ENCODE measurements at places on chromosomes 12 and 14.

GRCh38 chr14:80575763-80576162 lies 364.5 kb upstream of the DIO2 start:
- DNase-seq, result no peak

DNA sequence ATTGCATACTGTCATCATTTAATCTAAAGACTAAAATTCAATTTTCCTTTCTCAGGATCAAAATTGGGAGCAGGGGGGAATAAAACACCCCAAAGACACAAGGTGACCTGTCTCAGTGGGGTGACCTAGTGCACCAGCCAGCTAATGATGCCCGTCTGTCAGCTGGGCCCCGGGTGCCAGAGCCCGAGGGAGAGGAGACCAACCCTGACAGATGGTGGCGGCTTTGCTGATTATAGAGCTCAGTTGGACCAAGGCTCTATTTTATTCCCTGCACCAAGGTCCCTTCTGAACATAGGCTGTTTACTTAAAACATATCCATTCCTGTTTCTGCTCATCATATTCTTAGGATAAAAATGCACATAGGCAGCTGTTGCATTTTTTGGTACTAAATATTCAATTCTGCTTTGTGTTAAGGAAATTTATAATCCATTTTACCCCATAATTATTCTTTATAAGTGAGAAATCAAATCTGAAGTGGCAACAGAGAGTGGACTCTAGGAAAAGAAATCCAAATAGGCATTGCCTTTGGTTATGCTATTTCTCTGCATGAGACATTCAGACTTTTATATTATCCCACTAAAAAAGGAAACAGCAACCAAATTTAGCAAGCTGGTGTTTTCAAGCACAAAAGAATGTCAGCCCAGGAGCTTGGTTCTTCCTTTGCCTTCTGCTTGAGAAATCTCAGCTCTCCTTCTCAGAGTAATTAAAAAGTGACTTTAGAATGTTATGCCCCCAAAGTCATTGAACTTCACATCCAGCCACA lies 96.8 kb upstream of the IFNG-AS1 start:
- DNase-seq, result no peak

DNA sequence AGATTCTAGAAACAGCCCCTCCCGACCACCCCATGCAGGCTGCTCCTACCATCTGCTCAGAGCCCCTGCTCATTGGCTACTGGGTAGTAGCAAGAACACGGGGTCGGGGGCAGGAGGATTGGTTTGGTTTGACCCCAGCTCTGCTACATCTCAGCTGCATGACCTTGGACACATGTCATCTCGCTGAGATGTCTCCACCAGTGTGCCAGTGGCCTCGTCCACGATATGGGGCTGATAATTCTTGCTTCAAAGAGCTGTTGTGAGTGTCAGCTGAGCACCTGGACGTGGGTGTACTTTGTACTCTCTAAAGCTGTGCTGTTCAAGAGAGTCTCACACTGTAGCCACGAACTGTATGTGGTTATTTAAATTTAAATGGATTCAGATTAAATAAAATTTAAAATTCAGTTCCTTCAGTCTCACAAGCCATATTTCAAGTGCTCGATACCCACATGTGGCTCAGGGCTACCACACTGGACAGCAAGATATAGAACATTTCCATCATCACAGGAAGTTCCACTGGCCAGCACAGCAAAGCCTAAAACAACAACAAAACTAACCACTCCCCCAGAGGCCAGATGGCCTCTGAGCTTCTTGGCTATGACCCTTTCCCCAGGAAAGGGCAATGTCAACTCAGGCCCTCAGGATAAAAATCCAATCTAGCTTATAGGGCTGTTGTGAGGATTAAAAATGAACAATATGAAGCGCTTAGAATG lies 18.6 kb downstream of the LTBP2 start:
- DNase-seq, result no peak

GRCh38 chr14:62443796-62444195 lies 601.5 kb downstream of the KCNH5 start:
- DNase-seq, result peak; percentile 17

DNA sequence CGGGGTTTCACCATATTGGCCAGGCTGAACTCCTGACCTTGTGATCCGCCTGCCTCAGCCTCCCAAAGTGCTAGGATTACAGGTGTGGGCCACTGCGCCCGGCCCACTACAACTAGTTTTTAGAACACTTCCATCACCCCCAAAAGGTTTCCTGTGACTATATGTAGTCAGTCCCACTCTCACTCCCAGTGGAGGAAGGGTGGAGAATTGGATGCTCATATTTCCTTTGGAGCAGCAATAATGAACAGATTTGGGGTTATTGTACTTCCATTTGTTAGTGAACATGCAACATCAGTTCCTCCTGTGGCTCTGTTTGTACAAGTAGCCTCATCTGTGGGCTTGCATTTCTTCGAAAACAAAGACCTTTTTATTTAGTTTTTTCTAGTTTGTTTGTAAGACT lies 35.8 kb downstream of the RAP1B start:
- no peak for DNase-seq

DNA sequence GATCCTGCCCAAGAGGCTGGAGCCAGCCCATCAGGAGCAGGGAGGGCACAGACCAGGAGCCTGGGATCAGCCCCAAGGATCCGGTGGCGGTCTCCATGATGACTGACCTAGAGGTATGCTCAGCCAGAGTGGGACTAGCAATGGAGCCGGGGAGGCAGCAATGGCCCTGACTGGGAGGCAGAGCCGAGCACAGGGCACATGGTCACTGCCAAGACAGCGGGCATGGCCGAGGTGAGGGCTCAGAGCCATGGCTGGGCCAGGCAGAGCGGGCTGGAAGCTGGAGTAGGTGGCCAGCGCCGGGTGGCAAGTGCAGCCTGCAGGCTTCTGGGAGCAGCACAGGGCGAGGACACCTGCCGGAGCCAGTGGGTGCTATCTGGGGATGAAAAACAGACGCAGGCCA lies 259.3 kb downstream of the BCL11B start:
- DNase-seq, result no peak

- no peak for DNase-seq
Measured at GRCh38 chr14:37061697-37062096, 110.7 kb downstream of the SLC25A21 start.

- DNase-seq, result no peak
Measured at GRCh38 chr14:94483071-94483451, 7.1 kb upstream of the SERPINA9 start.

- no peak for DNase-seq
Measured at GRCh38 chr14:51394804-51395203, 154.8 kb downstream of the TMX1 start.

DNA sequence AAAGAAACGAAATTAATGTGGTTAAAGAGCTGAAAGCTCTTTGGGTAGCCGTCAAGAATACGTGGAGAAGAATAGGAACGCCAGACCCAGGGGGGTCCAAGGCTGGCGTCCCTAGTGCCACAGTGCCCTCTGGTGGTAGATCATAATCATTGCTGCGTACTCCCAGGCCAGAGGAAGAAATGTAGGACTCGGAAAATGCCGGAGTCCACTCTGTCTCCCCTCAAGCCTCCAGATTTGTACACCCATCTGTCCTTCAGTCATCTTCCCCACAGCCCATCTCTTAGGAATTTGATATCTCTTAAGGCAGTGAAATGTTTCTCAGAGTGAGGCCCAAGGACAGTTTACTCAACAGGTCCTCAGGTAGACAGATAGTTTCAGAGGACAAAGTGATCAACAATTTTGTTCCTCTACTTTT lies 25.4 kb upstream of the PLEKHG6 start:
- DNase-seq, result peak; percentile 75

- no peak for DNase-seq
Measured at GRCh38 chr14:102215576-102216250, 76.0 kb downstream of the WDR20 start.

- DNase-seq, result no peak
Measured at GRCh38 chr12:125999628-126000027, 934.4 kb downstream of the AACS start.

GRCh38 chr14:60933920-60934655 lies 46.8 kb downstream of the TRMT5 start:
- DNase-seq, result no peak

GRCh38 chr12:47744005-47744651 lies 14.6 kb downstream of the RAPGEF3 start:
- no peak for DNase-seq

DNA sequence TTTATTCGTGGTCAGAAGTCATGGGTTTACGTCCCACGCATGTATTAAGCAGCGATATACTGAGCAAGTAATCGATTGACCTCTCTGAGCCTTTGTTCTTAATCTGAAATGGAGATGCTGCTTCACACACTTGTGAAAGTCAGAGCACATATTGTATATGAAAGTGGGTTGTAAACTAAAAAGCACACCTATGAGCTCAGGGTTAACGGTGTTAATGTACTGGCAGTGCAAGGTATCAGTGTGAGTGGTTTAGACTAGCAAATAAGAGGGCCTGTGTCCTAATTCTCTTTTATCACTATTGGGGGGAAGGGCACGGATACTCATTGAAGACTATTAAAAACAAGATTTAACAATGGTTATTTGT lies 676 bp downstream of the MRPL42 start:
- DNase-seq, result no peak

GRCh38 chr12:31210541-31210940 lies 115.4 kb downstream of the SINHCAF start:
- no peak for DNase-seq

- no peak for DNase-seq
Measured at GRCh38 chr14:66426451-66426850, 59.7 kb upstream of the CCDC196 start.

DNA sequence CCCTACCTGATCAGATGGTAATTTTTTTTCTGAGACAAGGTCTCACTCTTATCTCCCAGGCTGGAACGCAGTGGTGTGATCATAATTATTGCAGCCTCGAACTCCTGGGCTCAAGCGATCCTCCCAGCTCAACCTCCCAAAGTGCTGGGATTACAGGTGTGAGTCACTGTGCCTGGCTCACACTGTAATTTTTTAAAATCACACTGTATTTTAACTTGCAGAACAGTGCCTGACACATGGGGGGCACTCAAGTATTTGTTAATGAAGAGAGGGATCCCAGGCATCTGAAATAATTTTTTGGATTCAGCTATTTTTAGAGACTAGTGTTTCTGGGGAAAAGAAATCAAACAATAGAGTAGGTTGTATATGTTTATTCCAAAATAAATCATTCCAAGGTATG lies 21.7 kb downstream of the LIMA1 start:
- no peak for DNase-seq

DNA sequence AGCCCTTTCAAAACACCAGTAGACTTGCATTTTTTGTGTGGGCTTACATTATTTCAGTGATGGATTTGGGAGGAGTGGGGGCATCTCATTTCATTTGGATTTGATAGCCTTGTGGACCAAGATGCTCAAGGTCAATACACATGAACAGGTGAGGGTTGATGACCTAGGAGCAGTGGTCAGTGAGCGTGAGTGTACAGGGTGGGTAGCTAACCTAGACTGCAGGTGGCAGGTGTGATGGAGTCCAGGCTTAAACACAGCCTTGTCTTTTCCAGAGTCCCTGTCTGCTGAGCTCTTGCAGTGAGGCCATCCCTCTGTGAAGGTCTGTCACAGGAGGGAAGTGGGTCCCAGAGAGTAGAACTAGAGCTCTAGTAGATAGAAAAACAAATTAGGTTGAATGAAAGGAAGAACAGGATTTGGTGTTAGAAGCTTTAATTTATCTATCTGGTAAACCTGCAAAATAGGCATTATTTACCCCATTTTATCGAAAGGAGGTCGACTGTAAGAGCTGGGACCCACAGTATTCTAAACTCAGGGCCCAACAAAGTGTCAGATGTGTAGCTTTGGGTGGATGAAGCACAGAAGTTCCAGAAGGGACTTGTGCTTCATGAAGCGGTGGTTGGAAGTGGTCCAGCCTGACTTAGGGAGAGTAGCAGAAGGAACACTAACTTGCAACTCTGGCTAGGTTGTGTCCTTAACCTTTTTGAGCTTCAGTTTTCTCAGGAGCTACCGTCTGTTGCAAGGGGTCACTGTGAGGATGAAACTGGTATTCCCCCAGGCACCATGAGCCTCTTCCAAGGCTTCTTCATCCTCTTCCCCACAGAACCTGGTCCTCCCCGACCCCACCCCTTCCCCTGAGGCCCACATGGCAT lies 18.2 kb downstream of the RPS6KL1 start:
- DNase-seq, result no peak
